Activated CD8-positive, alpha-beta T cell treated with anti-CD3 and anti-CD28 coated beads, Interleukin-2, amount 10 ng/mL, durations not matched to agents 7 days and 5 days (primary cell): ENCODE measurements at places on chromosomes 3 and 15. TPM values are rescaled to one million over a fixed set of nuclear protein-coding genes. Genes with fewer than 3 reads are reported as not detected.

The SLC15A2 gene
- 3.9 TPM for total RNA-seq

The SH2D7 gene
- 0.31 TPM for total RNA-seq

The GREM1 gene
- total RNA-seq: not detected

DNA sequence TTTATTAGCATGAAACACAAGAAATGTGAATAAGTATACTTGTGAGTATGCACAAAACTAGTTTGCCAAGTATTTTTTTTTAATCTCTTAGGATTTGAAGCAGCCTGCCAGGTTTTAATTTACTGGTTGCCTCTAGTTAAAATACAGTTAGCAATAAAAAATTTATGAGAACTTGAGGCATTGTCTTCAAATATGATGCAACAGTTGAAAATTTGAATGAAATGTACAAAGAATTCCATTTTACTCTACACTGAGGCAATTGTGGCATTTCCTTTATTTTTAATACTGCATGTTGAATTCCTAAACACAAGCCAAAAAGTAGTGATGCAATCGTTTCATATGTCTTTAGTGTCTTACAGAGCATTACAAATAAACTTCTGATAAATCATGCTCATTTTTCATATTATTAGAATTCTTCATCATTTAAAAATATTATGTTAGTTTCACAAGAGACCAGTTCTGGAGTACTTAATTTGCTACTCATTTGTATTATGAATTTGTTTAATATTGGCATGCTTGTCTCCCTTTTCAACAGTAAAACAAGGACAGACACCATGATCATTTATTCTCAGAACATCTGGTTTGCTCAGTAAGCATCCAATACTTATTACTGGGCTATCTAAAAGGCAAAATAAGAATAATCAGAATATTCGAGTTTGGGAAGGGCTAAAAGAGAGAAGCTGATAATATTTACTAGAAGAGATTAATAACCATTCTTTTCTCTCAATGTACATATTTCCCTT is 124.8 kb upstream of the PTX3 start:
- no peak overlapping the region for H3K27ac ChIP-seq
- H3K4me3 ChIP-seq: no peak overlapping the region
- no peaks in the 10 kb centered on the region for H3K27me3 ChIP-seq
- H3K36me3 ChIP-seq: no peaks in the 10 kb centered on the region

The KIF23 gene
- total RNA-seq: 80.7 TPM

DNA sequence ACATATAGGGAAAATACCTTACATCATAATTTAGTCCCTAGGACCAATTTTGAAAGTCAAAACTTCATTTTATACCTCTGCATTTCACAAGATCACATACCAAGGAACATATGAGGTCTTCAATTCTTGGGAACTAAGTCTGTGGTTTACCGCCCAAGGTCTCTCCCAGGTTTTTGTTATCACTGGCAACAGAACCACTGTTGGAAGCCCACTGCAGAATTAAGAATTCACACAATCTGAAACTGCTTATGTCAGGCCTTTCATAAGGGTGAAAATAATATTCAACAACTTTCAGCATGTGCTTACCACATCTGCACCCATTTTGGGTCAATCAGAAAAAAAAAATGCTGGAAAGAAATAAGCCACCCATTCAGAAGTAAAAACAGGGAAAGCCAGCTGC is 107.2 kb upstream of the MME start:
- no peaks in the 10 kb centered on the region for H3K36me3 ChIP-seq
- no peaks in the 10 kb centered on the region for H3K4me1 ChIP-seq
- no peak overlapping the region for H3K4me3 ChIP-seq
- no peak for DNase-seq

The SIDT1 gene
- total RNA-seq: 35.0 TPM
